ENCODE measurements at places on chromosomes 6 and 20.

DNA sequence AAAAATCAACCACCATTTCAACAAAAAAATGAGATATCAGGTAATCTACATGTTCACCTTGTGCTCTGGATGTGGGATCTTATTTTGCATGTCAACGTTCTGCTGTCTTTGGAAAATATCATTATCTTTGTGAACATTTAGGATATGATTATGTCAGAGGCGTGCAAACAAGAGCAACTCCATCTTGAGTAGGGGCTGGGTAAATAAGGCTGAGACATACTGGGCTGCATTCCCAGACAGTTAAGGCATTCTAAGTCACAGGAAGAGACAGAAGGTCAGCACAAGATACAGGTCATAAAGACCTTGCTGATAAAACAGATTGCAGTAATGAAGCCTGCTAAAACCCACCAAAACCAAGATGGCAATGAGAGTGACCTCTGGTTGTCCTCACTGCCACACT is 28.8 kb upstream of the ZBTB24 start:
- no peak for DNase-seq

GRCh38 chr20:23024701-23025100 is 10.4 kb upstream of the SSTR4 start:
- no peak for DNase-seq

- DNase-seq = no peak
Observed at GRCh38 chr6:84213217-84213616, 14.2 kb downstream of the CEP162 start.

DNA sequence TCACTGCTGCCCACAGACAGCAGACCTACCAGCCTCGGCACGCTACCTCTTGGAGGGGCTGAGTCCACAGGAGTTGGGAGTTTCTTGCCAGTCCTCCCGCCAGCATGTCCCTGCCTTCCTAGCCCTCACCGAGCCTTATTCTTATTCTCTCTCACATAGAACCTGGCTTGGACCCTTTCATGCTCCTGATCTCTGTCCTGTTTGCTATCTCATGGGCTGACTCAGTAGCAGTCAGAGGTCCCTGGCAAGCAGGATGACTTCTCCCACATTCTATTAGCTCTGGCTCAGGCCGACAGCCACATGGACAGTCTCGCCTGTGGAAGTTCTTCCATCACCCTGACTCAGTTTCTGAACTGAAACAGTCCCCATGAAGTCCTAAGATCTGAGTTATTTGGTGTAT is 313.2 kb upstream of the RNF24 start:
- no peak for DNase-seq

DNA sequence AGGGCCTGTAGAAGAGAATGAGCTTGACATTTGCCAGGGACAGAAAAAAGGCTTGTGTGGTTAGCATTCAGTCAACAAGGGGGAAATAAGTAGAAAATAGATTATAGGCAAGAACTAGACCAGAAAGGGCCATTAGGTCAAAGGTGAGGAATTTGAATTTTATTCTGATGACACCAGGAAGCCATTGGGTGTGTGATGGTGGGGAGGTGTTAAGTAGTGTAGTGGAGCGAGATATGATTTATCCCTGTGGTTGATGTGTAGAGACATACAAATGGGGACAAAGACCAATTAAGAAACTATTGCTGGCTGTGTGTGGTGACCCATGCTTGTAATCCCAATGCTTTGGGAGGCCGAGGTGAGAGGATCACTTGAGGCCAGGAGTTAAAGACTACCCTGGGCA is 11.0 kb downstream of the DSTN start:
- no peak for DNase-seq

GRCh38 chr6:11975353-11975977 is 36.6 kb upstream of the HIVEP1 start:
- DNase-seq = no peak

- no peak for DNase-seq
Observed at GRCh38 chr6:41518118-41518517, 28.1 kb upstream of the FOXP4 start.

DNA sequence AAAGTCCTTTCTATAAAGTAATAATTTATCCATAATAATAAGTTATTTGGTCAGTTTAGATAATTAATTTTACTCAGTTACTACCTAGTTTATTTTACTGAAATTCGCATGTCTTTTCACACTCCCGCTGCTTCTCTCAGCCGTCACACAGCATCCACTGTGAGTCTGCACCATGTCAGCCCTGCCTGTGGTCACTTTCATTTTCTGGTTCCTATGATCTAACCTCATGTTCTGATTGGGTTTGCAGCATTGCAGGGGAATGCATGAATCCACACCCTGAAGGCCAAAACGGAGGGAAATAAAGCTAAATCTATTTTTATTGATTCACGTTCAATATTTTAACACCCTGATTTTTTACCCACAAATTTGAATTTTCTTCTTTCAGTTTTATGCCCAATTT is 47.4 kb downstream of the PDE10A start:
- DNase-seq = no peak

GRCh38 chr6:20159781-20160540 is 52.3 kb downstream of the MBOAT1 start:
- DNase-seq = no peak

DNA sequence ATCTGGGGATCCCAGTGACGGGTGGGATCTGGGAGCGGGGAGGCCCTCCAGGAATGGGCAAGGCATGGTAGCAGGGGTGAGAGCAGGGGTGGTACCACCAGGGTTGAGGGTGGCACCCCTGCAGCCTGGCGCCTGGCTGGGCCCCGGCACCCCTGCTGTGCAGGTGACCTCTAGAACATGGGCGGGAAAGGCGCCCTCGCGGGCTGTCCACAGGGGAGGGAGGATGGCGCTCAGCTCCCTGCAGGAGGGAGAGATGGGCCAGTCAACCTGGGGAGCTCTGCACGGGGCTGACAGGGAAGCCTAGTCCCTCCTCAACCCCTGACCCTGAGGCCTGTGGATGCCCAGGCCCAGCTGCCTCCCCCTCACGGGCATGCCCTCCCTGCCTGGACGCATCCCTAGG is 61.6 kb upstream of the SLCO4A1 start:
- DNase-seq = no peak

- no peak for DNase-seq
Observed at GRCh38 chr6:63803371-63803770, 167.8 kb downstream of the PHF3 start.

DNA sequence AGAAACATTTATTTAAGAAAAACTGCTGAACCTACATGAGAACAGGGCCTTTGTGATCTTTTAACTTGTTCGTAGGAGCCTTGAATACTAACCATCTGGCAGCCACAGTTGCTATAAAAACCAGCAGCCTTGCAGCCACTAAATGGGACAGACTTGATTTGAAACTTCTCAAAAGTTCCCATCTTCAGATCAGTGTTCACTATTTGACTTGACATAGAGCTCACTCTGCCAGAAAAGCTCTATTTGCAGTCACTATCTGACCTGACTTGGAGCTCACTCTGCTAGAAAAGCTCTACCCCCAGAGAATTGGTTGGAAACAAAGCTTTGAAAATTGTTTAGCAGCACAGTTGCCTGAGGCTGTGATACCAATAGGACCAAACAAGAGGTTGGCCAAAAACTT is 119.3 kb upstream of the F13A1 start:
- DNase-seq = no peak

DNA sequence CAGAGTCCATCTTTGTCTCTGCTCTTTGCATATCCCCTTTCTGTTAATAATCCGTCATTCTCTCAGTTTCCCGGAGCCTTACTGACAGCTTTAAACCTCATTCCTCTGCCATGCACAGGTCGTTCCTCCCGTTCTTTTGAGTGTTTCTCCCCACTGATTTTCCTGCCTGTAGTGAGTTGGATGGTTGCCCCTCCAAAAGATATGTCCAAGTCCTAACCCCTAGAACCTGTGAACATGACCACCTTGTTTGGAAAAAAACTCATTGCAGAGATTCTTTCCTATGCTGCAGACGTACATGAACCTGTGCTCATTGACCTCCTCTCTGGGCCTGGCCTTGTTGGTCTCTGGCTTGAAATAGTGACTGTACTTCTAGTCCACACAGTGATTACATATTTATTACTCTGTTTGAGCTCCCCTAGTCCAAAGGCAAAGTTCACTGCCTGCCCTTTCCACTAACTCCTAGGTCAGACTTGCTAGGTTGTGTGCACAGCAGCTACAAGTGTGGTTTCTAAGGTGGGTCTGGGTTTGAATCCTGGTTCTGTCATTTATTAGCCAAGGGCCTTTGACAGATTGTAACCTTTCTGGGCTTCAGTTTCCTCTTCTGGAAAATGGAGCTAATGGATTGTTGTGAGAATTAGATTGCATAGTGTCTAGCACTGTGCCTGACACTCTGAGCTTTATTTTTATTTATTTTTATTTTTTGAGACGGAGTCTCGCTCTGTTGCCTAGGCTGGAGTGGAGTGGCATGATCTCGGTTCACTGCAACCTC is 29.3 kb downstream of the PPARD start:
- DNase-seq = no peak

DNA sequence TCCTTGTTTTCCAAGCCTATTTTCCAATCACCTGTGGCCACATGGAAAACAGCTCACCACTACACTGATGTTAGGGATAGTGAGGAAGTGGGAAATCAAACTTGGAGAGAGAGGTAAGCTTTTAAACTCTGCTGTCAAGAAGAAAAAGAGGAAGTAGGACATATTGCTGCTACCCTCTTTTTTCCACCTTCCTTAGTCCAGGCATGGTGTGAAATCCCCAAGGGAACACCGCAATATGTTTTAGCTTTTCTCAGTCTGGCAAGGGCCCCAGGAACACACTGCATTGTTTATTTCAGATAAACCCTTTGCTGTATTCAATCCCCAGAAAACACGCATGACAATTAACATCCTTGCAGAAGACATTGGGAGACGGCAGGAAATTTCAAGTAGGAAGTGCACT is 61.3 kb downstream of the HS3ST5 start:
- no peak for DNase-seq

GRCh38 chr6:37483252-37483901 is 16.3 kb downstream of the CCDC167 start:
- DNase-seq = no peak

- DNase-seq = no peak
Observed at GRCh38 chr20:6726761-6727160, 40.7 kb upstream of the BMP2 start.

GRCh38 chr6:84059082-84059481 is 25.5 kb downstream of the MRAP2 start:
- DNase-seq = no peak

DNA sequence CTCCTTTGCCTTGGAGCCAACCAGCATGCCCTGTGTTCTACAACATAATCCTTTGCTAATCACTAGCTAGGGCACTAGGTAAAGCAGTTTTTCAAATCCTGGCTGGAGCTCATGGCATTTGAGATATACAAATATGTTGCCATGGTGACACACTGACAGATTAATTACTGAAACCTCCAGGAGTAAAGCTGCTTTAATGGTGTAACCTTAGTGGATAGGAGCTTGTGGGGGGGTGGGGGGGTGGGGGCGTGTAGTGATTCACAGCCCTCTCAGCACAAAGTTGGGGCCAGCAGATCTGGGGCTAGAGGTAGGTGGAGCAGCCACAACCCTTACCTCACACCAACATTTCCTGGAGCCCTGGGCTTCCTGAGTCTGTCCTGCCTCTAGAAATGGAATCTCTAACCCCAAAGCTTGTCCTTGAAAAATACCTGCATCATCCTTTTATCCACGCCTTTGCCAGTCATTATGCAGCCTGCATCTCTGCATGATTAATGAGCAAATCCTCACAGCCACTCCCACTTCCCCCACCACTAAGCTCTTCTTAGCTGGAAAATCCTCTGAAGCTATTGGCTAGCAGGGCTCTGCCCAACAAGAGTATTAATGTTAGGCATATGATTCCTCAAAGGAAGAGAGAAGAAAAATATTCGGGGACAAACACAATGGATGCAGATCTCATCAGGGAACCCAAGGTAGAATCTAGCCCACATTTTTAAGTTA is 84.5 kb upstream of the PRND start:
- no peak for DNase-seq

DNA sequence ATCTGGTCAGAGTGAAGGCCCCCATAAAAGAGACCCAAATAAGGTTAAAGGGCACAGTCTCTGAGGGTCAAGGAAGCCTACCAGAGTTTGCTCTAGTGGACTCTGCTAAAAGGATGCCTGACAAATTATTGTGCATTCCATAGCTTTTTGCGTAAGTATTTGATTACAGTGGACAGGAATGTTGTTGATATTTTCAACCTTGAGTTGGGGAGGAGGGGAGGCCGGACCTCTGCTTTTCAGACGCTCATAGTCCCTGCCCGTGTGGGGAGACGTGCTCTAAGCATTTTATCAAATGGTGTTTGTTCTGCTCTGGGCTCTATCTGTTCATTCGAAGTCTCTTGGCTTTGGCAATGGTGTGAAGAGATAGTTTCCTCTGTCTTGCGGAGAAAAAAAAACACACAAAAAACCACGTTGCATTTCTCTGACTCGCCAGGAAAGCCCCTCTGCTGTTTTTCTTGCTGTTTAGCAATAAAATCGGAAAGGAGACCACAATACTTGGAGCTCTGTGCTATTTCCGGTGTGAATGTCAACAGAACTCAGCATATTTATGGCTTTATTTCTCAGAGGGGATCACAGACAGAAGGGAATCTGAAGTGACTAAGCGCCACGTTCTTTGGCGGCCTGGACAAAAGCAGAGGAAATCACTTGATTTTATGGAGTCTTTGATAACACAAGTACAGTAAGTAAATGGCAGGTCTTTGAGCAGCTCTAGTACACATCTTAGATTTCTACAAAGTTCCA is 159.8 kb downstream of the ZFP64 start:
- no peak for DNase-seq

DNA sequence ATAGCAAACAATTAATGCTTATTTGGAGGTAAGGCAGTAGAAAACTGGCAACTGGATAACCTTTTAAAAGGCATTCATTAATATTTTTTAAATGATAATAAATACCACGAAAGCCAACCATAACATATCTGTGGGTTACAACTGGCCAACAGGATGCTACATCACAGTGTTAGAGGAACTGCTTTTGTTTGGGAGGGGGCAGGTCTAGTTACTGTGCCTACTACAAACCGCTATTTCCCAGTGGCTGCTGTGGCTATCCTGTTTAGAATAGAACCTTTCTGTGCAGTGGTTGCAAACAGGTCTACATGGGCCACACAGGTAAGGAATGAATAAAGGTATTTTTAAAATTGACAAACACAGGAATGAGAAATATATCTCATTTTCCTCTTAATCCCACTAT is 976 bp downstream of the PIGT start:
- DNase-seq = no peak

GRCh38 chr20:51627586-51627985 is 85.1 kb upstream of the NFATC2 start:
- DNase-seq = no peak

GRCh38 chr6:56266011-56266410 is 18.6 kb upstream of the COL21A1 start:
- DNase-seq = no peak

DNA sequence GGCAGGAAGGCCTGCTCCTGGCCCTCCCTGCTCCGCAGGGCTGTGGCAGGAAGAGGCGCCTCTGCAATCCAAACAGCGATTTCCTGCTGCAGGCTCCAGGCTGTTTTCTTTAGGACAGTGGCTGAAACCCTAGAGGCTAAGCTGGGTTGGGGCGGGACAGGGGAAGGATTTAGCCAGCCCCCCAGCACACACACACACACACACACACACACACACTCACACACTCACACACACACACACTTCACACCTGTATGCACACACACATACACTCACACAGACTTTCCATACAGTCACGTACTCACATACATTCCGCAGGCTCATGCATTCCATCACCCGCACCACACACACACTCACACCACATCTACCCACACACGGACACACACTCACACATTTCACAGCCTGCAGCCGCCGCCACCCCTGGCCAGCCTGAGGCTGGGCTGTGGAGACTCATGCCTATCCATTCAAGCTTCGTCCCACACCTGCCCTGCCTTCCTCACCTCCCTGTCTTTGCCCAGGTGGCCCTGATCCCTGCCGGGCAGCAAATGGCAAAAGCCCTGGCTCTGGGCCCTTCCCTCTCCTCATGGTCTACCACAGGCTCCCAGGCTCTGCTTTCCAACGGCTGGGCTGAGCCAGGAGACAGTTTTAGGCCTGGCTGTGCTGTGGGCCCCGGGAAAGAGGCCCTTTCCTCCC is 17.9 kb downstream of the MDFI start:
- DNase-seq = peak; percentile 84

Data from chondrocyte (in vitro differentiated cells).